ENCODE measurements at places on chromosomes 13 and 19.

DNA sequence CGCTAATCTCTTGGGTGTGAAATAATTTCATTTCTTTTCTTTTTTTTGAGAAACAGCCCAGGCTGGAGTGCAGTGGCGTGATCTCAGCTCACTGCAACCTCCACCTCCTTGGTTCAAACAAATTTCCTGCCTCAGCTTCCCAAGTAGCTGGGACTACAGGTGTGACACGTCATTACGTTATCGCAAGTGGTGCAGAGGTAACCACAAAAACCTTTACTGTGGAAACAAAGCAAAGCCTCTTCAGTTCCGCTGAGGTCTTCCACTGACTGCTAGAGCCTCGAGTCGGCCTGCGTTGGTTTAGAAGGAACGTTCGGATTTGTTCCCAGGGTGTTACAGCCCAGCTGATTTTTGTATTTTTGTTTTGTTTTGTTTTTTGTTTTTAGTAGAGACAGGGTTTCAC, 2.0 kb upstream of the ZNF784 start:
- DNase-seq, result no peak

DNA sequence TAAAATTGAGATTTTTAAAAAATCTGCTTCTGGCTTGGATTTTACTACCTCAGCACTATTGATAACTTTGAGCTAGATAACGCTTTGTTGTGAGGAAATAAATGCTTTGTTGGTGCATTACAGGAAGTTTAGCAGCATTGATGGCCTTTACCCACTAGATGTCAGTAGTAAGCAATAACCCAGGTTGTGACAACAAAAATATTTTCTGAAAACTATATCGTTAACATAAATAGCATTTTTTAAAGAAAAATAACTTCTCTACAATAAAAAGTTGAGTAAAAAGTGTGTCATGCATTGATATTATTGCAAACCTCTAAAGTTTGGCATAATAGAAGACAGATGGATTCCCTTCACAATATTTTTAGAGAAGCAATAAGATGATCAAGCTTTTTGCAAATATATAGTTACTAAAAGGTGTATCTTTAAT, 1246.5 kb downstream of the UQCRFS1 start:
- peak; percentile 37 for DNase-seq

DNA sequence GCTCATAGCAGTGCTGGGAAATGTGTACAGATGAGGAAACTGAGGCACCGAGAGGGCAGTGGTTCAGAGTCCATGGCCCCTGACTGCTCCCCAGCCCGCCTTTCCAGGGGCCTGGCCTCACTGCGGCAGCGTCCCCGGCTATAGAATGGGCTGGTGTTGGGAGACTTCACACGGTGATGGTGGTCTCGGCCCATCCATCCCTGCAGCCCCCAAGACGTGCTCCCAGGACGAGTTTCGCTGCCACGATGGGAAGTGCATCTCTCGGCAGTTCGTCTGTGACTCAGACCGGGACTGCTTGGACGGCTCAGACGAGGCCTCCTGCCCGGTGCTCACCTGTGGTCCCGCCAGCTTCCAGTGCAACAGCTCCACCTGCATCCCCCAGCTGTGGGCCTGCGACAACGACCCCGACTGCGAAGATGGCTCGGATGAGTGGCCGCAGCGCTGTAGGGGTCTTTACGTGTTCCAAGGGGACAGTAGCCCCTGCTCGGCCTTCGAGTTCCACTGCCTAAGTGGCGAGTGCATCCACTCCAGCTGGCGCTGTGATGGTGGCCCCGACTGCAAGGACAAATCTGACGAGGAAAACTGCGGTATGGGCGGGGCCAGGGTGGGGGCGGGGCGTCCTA, 15.9 kb downstream of the LDLR start:
- no peak for DNase-seq

DNA sequence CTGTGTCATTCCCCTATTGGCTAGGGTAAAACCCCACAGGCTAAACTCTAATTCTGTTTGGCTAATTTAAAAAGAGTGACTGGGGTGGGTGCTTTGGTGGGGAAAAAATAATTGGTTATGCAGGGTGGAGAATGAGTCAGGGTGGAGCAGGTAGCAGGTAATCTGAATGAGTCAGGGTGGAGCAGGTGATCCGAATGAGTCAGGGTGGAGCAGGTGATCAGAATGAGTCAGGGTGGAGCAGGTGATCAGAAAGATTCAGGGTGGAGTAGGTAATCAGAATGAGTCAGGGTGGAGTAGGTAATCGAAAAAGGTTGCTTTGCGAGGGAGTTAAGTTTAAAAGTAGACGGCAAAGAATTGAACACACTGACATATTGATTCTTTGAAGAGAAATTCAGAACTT, 1218.8 kb upstream of the ATXN8OS start:
- no peak for DNase-seq

DNA sequence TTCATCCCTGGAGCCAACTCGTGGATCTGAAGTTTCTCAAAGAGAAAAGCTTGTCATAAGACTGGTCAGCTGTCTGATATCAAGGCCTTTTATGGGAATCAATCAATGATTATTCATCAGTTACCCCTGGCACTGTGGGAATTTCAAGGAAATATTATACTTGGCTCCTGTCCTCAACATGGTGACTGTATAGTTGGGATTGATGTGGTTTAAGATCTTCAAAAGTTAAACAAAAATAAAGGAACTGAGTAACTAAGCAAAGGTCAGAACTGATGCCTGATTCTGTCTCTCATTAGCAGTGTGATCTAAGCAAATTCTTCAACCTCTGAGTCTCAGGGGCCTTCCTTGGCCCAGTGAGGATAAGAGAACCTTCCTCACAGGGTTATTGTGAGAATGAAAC, 22.2 kb upstream of the SERPINE3 start:
- peak; percentile 62 for DNase-seq

- no peak for DNase-seq
Measured at GRCh38 chr19:50833802-50834167, 411 bp upstream of the KLK15 start.

DNA sequence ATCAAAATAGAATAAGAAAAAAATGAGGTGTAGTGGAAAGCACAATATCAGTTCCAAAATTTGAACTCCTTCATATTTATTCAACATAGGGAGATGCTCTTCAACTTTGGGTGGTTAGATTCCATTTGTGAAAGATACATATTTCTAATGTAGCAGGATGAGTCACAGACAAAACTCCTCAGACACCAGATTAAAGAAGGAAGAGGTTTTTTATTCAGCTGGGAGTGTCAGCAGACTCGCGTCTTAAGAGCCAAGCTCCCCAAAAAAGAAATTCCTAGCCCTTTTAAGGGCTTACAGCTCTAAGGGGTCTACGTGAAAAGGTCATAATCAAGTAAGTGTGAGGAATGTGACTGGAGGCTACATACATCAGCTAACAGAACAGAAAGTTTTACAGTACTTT, 6.8 kb upstream of the ZNF765 start:
- DNase-seq, result no peak

- DNase-seq, result peak; percentile 45
Measured at GRCh38 chr13:110294146-110294545, 12.8 kb downstream of the COL4A1 start.

DNA sequence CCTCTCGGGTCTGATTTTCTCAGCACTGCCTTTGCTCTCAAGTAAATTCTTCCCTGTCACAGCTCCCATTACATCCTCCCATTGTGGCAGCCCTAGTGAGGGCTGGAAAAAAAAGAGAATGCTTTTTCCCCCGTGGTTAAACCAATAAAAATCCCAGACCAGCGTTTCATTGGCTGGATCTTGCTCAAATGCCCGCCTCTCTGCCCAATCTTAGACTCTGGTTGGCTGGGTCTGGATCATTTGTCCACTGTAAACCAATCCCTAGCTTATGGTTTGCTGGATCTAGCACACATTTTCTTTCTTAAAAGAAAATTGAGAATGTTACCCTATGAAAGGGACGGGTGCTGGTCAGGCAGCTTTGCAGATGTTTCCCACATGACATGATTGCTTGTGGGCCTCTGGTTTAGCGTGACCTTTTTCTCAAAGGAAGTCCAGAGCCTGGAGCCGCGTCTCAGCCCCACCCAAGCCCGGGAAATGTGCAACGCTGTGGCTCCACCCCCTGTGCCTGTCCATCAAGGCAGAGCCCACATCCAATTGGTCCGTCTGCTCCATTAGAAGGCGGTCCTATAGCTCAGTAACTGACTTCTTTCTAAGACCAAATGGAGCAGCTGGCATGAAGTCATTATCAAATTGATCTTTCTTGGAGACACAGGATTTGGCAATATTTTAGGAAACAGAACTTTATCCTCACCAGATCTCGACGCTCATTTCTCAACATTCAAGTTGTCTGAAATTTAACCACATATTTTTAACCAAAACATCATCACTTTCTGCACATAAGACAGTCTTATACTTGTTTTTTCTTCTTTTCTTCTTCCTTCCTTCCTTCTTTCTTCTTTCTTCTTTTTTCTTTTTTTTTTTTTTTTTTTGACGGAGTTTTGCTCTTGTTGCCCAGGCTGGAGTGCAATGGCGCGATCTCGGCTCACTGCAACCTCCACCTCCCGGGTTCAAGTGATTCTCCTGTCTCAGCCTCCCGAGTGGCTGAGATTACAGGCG, 2.6 kb upstream of the MCEMP1 start:
- peak; percentile 66 for DNase-seq

DNA sequence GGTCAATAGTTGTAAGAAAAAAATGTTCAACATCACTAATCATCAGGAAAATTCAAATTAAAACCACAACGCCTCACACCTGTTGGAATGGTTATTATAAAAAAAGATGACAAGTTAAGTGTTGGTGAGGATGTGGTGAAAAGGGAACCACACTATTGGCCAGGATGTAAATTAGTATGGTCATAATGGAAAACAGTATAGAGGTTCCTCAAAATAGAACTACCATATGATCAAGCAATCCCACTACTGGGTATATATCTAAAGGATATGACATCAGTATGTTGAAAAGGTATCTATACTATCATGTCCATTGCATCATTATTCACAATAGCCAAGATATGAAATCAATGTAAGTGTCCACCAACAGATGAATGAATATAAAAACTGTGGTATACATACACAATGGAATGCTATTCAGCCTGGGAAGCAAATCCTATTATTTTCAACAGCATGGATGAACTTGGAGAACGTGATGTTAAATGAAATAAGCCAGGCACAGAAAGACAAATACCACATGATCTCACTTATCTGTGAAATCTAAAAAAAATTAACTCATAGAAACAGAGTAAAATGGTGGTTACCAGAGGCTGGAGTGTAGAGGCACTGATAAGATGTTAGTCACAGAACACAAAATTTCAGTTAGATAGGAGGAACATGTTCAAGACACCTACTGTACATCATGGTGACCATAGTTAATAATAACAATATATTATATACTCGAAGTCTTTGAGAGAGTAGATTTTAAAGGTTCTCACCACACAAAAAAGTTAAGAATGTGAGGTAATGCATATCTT, 56.6 kb downstream of the TBC1D4 start:
- DNase-seq, result peak; percentile 7

DNA sequence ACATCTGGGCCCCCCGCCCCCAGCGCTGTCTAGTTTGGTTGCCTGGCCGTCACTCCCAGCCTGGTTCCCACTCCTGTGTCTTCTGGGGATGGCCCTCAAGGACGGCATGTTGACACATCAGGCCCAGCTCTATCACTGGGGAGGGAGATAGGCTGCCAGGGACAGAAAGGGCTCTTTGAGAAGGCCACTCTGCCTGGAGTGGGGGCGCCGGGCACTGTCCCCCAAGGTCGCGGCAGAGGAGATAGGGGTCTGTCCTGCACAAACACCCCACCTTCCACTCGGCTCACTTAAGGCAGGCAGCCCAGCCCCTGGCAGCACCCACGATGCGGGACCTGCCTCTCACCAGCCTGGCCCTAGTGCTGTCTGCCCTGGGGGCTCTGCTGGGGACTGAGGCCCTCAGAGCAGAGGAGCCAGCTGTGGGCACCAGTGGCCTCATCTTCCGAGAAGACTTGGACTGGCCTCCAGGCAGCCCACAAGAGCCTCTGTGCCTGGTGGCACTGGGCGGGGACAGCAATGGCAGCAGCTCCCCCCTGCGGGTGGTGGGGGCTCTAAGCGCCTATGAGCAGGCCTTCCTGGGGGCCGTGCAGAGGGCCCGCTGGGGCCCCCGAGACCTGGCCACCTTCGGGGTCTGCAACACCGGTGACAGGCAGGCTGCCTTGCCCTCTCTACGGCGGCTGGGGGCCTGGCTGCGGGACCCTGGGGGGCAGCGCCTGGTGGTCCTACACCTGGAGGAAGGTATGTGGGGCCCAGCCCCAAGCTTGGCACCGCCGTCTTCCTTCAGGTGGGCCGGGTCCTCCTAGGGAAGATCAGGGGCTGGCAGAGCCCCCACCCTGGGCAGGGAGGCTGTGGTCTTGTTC, at the start of gene AMH:
AMH (plus strand) TSS at position 314 of the 857 bp plus-strand sequence; CDS start at position 324, 10 bp downstream.
- DNase-seq, result no peak

DNA sequence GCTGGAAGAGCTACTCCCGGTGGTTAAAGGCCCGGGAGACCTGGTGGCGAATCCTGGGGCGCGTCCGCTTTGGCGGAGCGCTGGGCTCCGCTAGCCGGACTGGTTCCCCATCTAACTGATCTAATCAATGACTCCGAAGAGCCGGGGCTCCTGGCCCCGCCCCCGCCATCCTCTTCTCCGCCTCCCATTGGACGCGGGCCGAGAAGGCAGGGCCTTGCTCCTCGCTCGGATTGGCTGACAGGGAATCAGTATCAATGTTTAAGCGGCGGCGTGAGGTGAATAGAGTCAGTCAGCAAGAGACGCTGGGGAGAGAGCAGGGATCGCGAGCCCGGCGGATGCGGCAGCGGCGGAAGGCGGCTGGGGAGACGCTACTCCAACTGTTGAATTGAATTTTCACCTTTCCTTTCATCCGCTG, 1.7 kb upstream of the PCDH17 start:
- DNase-seq, result peak; percentile 67

GRCh38 chr19:36245210-36246005, 30.5 kb downstream of the ZNF146 start:
- no peak for DNase-seq

DNA sequence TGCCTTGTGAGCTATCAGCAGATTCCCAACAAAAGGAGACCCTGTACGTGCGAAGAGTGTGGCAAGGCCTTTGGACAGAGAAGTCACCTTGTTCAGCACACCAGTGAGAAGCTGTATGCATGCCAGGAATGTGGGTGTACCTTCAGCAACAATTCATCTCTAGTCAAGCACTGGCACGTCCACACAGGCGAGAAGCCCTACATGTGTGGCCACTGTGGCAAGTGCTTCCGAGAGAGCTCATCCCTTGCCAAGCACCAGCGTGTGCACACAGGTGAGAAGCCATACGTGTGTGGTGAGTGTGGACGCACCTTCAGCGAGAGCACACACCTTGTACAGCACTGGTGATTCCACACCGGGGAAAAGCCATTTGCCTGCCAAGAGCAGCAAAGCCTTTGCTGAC, 7.6 kb upstream of the ZSCAN22 start:
- no peak for DNase-seq

GRCh38 chr13:19596960-19597361, 35.6 kb upstream of the TPTE2 start:
- peak; percentile 12 for DNase-seq

- DNase-seq, result peak; percentile 51
Measured at GRCh38 chr13:26628706-26629105, 71.2 kb downstream of the WASF3 start.

- DNase-seq, result no peak
Measured at GRCh38 chr13:37113534-37113933, 8.1 kb upstream of the CSNK1A1L start.

Data from fibroblast of the aortic adventitia (primary cell).